ENCODE measurements at places on chromosomes 4 and X. TPM values are rescaled to one million over a fixed set of nuclear protein-coding genes. Genes with fewer than 3 reads are reported as not detected.

GPRASP2 gene
- total RNA-seq: 16.2 TPM

- no peak for DNase-seq
These were observed 138.7 kb upstream of the RAPGEF2 start for GRCh38 chr4:158964114-158964727.

SMIM10L2A gene
- 2.0 TPM for total RNA-seq

DNA sequence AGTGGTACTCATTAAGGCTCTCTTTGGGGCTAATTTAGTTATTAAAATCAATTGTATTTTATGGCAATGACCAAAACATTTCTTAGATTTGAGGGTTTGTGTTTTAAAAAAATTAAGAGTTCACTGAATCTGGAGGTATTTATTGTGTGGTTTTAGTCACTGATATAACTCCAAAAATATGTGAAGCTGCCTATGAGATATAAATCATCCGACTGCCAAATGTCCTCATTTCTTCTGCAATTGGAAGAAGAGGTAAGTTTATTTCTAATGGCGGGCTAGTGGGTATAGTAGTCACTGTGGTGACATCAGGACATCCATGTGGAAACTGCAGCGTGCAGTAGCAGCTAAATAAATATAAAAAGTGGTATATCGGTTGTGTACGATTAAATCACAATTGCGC is 205.5 kb downstream of the MID1 start:
- DNase-seq: no peak

NEUROG2 gene
- total RNA-seq: 0.29 TPM

Measured in breast epithelium (tissue), 4 donors.